ENCODE measurements at places on chromosomes 2 and 18.
A peak's percentile ranks its signal among the peaks of the same experiment; 100 is the strongest.

GRCh38 chr2:237923481-237924163, 43.2 kb upstream of the UBE2F start:
- peak; percentile 18 for DNase-seq

DNA sequence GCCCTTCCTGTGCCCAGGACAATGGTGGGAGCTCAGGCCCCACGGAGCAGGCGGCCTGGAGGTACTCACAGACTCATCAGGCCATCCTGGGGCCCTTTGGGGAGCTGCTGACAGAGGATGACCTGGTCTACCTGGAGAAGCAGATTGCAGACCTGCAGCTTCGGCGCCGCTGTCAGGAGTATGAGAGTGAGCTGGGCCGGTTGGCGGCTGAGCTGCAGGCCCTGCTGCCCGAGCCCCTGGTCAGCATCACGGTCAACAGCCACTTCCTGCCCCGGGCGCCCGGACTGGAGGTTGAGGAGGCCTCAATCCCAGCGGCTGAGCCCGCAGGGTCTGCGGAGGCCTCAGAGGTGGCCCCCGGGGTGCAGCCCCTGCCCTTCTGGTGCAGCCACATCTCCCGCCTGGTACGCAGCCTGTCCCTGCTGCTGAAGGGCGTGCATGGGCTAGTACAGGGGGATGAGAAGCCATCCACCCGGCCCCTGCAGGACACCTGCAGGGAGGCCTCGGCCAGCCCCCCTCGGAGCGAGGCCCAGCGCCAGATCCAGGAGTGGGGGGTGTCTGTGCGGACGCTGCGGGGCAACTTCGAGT, 8.3 kb upstream of the KLHL30 start:
- DNase-seq = no peak

GRCh38 chr2:197216361-197216979, 94.1 kb downstream of the ANKRD44 start:
- no peak for DNase-seq

DNA sequence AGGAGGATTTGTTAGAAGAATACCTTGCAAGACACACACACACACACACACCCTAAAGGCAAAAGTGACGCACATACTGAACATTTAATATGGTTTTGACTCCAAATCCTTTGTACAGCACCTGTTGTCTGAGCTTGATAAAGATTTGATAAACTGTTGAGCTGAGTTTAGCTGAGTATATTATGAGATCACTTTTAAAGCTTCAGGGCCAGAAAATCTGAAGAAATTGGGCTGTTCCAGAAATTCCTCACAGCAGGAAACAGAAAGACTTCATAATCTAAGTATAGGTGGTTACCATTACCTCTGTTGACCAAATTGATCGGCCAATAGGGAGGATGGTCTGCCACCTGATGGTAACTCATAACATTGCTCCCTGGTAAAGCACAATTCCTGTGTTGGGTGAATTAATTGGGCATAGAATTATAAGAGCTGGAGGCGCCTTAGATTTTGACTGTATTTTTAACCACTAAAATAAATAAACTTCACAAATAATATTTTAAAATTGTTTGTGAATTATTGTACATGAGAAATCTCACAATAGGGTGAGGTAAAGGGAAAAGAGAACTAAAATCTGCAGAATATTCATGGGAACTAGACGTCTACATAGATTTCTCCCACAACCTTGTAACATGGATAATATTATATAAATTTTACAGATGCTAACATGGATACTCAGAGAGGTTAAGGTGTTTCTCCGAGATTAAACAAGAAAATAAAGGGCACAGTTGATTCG, 21.8 kb upstream of the RPIA start:
- DNase-seq = no peak

- DNase-seq = no peak
Measured at GRCh38 chr2:196403471-196403870, 232.1 kb upstream of the STK17B start.

GRCh38 chr2:29215073-29215472, 99.9 kb downstream of the CLIP4 start:
- DNase-seq = no peak

DNA sequence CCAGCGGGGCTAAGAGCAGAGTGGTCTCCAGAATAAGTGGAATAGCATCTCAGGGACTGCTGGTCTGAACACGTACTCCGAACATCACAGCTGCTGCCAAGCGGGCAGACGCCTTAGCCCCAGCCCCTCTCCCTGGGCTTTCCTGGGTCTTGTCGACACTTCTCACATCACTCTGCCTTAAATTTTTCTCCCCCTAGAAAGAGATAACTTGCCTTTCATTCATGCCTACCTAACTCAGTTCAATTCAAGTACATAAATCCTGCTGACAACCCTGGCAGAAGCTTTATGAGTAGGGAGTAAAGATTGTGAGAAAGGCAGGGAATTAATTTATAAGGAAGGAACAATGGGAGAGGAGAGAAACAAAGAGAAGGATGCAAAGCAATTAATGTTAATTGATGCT, 202.9 kb upstream of the TNP1 start:
- no peak for DNase-seq

- DNase-seq = no peak
Measured at GRCh38 chr18:77053616-77054287, 78.8 kb downstream of the MBP start.

DNA sequence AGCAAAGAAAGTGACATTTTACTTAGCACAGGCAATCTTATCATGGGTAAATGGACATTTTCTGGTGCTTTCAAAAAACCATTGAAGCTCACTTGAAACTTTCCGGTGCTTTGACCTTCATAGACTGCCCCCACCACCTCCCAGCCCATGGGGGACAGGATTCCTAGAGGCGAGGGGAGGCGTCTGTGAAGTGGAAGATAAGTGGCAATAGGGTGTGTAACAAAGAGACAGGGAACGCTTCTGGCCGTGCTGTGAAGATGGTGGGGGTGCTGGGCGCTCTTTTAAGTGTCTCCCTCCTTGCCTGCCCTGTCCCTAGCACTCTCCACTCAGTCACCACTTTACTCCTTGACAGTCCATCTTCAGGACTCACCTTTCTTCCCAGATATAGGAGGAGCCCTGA, 23.4 kb upstream of the GMPPA start:
- DNase-seq = no peak

DNA sequence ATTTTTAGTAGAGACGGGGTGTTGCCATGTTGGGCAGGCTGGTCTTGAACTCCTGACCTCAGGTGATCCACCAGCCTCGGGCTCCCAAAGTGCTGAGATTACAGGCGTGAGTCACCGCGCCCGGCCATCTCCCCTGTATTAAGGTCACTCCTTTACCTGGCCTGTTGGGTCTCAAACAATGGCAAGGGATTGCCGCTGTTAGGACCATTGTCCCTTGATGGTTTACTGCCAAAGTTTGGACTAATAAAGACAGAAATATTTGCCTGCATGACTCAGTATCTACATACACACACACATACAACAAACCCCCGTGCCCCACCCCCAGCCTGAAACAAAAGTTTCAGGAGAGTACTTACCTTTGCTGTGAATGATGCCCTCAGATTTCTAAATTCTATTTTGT, 16.5 kb downstream of the PARD3B start:
- no peak for DNase-seq

- DNase-seq = no peak
Measured at GRCh38 chr18:23683671-23684070, 5.6 kb upstream of the LAMA3 start.

DNA sequence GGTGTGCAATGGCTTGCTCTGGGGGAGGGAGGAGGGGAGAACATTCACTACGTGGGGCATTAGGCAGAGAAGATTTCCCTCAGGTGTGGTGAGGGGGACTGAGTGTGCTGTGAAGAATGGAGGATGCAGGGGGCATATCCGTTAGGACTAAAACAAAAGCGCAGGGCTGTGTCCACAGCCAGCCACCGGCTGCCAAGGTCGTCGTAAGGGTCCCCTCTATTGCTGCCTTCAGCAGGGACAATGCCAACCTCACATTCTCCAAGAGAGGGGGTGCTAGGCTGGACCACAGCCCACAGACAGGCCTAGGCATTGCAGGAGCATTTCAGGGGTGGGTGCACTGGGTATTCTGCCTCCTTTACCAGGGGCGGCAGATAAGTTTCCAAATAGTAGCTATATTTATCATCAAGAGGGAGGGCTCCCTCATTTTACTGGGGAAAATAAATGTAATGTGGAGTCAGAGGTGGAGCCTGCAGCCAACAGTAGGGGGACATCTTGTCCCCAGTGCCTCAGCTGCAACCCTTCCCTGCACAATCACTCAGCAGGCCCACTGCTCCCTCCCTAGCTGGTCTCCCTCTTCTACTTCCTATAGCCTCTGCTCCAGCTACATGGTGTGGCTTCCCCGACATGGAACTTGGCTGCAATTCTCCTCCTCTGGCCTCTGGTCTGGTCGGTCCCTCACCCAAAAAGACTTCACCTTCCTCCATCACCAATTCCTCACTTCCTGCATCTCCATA, 74.9 kb upstream of the OTOF start:
- no peak for DNase-seq

GRCh38 chr2:232053777-232054176, 92.3 kb downstream of the DIS3L2 start:
- DNase-seq = no peak

GRCh38 chr18:69567813-69568488, 167.3 kb downstream of the DOK6 start:
- DNase-seq = no peak

DNA sequence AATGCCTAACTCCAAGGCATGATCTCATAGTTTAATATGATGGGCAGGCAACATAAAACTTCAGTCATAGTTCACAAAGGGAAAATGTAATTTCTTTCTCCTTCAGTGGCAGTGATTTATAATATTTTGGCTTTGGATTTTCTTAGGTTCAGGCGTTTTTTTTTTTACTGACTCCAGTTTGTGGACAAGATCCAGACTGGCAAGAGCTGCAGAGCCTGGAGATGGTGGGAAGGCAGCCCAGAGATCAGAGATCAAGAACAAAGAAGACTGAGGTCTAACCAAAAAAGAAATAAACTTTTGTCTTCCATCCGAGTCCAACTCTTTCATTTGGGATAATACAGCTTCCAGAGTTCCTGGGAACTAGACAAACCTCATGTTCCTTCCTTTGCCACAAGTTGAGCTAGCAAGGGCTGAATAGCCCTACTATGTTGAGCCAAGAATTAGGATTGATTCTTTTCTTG, 215.3 kb upstream of the SETBP1 start:
- DNase-seq = no peak

GRCh38 chr18:37535968-37536367, 29.6 kb downstream of the CELF4 start:
- no peak for DNase-seq

DNA sequence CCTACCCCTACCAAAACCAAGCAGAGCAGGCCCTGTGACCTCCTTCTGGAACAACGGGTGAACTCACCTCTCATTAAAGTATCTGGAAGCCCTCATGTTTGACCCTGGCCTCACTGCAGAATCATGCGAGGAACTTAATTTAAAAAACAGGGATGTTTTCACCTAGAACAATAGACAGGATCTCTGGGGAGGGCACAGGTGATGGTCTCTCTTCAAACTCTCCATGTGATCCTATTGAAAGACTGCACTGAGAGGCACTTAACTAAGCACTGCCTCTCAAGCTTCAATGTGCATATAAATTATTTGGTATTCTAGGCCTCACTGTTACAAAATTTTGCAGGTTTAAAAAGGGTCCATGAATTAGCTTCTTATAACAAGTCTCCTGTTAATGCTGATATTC, 7.5 kb downstream of the ZNF519 start:
- no peak for DNase-seq

GRCh38 chr2:158459161-158460003, 2.6 kb downstream of the PKP4 start:
- no peak for DNase-seq

GRCh38 chr2:100291152-100291970, 30.9 kb downstream of the LONRF2 start:
- DNase-seq = no peak

DNA sequence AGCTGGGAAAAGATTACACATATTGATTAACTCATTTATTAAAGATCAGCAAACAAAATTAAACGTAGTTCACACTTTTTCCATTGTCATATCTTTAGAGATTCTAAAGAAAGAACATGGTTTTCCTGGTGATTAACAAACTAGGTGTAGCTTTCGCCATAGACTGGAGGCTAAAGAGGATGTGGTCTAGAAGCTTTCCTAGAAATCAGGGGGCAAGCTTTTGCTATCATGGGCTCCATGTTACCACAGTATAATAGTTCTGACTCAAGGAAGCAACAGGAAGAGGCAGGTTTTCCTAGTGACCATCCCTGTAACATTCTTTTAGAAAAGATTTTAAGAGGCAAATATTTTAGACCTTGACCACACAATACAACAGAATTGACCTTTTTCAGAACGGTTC, 232.7 kb downstream of the METTL4 start:
- no peak for DNase-seq

DNA sequence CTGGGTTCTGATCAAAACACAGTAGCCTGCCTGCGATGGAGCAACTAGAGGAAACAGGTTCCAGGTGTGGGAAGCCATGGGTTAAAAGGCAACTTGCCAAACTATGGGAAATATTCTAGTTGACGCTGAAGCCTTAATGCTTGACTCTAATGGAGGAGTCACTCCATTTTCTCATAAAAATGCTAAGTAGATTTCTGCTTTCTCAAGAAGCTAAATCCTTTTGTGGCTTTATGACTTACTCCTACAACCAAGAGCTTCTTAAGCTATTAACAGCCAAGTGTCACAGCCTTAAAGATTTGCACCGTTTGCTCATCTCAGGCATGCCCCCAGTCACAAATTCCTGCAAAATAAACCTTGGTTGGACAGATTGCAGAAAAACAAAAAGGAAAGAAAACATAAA, 25.2 kb downstream of the ANKRD44 start:
- DNase-seq = no peak

GRCh38 chr2:209905691-209906090, 96.7 kb upstream of the RPE start:
- no peak for DNase-seq

DNA sequence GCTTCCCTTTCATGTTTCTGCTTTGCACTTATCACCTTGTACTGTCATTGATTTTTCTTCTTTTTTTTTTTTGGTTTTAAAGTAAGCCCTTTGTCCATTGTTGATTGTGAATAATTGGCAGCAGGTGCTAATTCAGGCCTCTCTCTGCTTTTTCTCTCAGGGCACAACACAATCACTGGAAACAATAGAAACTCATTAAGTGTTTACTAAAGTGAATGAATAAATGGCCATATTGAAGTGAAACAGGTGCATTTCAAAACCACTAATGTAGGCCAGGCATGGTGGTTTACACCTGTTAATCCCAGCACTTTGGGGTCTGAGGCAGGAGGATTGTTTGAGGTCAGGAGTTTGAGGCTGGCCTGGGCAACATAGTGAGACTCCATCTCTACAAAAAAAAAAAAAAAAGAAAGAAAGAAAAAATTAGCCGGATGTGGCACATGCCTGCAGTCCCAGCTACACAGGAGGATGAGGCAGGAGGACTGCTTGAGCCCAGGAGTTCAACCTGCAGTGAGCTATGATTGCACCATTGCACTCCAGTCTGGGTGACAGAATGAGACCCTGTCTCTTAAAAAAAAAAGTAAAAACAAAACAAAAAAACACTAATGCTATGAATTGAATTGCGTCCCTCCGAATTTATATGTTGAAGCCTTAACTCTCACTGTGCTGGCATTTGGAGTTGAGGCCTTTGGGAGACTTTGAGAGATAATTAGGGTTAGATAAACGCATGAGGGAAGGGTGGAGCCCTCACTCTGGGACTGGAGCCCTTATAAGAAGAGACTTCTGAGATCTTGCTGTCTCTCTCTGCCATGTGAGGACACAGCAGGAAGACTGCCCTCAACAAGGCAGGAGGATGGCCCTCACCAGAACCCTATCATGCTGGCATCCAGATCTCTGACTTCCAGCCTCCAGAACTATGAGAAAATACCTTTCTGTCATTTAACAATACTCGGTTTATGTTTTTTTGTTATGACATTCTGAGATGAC, 19.9 kb downstream of the SLC38A11 start:
- DNase-seq = no peak

- no peak for DNase-seq
Measured at GRCh38 chr2:239200646-239201530, 199.9 kb downstream of the HDAC4 start.

- DNase-seq = no peak
Measured at GRCh38 chr18:63315876-63316275, 3.7 kb downstream of the BCL2 start.
